ENCODE measurements at places on chromosomes 2 and 18.

DNA sequence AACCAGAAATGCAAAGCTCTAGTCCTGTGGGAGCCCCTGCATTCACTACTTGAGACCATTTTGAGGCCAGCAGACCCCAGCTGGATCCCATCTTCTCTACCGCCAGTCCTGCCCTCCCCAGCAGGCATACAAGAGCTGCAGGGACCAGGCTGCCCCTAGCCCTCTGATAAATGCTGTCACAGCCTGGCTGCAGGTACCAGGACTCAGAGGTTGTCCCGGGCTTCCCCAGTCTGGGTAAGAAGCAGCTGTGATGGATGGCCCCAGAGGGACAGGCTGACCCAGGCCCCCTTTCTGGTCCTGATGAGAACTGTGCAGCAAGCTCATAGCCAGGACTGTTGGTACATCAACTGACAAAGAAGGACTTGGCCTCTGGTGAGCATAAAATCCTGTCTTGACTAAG is 132.9 kb upstream of the APCDD1 start:
- no peak for DNase-seq

DNA sequence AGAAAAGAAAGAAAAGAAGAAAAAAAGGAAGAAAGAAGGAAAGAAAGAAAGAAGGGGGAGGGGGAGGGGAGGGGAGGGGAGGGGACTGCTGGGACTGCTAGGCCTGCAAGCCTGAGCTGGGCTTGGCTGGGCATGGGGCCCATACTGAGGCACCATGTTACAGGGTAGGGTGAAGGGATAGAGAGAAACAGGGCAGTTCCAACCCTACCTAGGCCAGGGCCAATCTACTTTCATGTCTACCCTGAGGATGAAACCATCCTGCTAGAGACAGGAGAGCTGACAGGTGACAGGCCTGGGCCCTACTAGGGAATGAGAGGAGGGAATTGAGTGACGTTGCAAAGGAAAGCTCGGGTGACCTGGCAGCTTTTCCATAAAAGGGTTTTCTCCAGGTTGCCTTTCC is 41.7 kb downstream of the TEX44 start:
- no peak for DNase-seq

DNA sequence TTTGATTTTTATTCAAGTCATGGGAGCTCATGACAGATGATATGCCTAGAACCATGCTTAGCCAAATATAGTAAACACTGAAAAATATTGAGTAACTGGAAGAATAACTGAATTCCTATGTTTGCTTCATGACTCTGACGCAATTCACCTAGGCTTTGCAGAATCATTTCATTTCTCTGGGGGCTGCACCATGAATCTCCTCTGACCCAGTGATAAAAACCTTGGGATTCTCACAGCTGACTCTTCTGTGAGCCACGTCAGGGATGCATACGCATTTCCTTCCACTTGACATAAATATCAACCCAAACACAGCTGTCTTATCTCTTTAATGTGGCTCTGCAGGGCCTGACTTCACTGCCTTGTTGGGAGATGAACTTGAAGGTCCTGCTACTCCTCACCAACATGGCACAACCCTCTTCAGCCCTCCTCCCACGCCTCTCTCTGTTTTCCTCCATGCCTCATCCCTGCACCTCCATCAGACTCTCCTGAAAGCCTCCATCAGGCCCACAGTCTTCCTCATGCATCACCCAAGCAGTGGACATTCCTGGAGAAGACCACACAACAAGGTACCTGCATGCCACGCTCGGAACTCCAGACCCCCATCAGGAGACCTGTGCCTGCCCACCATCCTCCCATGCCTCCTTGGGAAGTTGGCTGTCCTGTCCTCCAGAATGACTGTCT is 29.8 kb downstream of the COL6A3 start:
- DNase-seq: no peak

- no peak for DNase-seq
Measured at GRCh38 chr2:23483791-23484190, 98.8 kb downstream of the KLHL29 start.

DNA sequence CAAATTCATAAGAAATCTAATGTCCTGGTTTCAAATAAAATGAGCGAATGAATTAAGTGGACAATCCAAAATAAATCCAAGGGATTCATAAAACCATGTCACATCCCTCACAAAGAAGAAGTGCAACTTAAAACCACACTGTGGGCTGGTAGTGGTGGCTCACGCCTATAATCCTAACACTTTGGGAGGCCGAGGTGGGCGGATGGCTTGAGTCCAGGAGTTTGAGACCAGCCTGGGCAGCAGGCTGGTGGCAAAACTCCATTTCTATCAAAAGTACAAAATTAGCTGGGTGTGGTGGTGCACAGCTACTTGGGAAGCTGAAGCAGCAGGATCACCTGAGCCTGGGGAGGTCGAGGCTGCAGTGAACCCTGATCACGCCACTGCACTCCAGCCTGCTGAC is 25.4 kb downstream of the FAM98A start:
- DNase-seq: no peak

DNA sequence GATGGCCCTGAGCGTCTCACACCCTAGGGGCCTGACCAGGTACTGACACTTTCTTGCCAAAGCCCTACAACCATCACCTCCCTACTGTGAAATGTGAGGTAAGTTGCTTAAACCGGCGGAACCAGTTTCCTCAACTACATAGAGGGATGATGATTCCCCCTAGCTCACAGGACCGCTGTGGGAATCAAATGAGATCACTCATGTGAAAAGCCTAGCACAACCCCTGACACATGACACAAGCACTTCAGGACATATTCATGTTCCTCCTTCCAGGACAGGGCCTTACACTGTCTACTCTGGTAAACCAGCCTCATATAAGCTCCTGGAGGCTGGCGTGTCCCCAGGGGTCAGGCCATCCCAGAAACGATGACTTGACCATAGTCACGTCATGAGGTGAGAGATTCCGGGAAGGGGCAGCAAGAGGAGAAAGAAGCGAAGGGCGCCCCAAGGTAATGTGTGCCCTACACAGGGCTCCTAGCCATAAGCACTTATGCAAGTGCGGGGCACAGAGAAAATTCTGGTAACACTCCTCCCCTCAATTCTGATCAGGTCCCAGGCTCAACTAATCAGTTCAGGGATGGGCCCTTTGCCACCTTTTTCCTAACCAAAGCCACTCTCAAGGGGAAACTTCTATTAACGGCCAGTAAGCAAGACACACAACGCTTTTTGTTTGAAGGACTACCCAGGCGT is 49.5 kb downstream of the C2orf42 start:
- peak; percentile 71 for DNase-seq
